ENCODE measurements at places on chromosomes 3 and 15.

- no peak for DNase-seq
Measured at GRCh38 chr15:67472957-67473356, 48.0 kb upstream of the C15orf61 start.

DNA sequence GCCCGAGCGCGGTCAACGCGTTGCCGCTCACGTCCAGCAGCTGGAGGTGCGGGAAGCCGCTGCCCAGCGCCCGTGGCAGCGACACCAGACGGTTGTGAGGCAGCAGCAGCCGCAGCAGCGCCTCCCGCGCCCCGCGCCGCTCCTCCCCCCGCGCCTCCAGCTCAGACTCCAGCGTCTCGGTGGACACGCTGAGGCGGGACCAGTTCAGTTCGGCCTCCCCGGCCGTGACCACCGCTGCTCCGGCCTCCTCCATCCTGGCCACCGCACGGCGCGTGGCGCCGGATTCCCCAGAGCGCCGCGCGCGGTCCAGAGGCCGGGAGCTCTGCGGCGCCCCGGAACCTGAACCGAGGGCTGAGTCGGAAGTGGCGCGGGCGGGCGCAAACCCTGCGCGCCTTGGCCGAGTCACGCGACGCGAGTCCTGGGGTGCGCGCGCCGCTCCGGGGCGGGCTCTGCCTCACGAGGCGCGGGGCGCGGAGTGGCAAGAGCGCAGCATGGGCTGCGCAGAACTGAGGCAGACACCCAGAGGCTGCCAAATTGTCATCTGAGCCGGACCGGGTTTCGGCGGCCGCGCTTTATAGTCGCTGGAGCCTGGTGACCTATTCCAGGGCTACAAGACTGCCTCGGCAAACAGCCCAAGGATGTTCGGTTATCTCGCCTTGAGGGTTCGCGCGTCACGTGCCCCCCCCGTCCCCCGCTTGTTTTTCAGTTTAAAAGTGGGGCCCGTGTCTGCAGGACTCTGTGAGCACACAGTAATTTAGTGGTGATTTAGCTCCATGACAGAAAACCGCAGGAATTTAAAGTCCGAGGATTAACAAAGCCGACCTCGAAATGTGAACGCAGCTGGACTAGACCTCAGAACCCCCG lies at the start of gene LRRC58:
Gene LRRC58 (minus strand): TSS at position 364 of the 864 bp plus-strand sequence. CDS start 111 bp downstream, at position 253.
- peak; percentile 89 for DNase-seq

GRCh38 chr3:31013843-31014242 lies 119.4 kb upstream of the GADL1 start:
- DNase-seq: no peak

- DNase-seq: no peak
Measured at GRCh38 chr15:39896101-39896500, 24.0 kb downstream of the GPR176 start.

DNA sequence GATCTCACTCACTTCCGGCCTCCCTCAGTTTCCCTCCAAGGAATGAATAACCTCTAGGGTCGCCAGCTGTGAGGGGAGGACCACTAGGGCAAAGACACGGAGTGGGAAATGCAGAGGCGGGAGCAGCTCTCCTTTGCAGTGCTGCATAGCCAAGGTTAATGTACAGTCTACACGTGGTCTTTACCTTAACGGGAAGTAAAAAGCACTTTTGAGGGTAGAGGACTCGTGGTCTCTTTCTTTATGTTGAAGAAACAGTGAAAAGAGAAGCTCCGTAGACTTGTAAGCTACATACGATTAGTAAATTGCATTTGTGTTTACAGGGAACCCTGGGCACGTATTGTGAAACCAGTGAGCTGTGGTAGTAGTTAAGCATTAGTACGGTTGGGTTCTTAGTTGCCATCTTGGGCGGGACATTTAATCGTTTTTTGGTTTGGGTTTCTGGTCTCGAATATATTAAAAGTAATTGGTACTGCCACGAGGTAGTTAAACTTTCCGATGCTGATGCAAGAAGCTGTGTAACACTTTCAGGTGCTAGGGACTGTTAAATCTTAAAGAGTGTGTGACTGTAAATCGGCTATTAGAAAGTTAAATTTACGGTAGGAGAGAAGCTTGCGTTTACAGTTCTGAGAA lies 828 bp downstream of the U2SURP start:
- DNase-seq: no peak

DNA sequence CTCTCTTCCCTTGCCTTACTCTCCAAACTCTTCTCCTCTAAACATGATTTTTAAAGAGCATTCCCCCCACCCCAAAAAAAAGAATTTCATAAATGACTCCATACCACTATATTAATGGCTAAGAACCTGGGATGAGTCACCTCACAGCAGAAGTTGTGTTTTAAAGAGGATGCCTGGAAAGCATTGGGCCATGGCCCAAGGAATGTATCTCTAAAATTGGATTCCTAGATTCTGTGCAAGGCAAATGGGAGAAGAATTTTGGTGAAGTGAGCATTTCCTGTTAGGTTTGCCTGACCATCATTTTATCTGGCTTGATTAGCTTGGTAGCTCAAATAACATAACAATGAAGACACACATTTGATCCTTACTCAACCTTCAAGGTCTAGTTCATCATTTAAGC lies 251.4 kb downstream of the NR1D2 start:
- no peak for DNase-seq

GRCh38 chr15:87419344-87419743 lies 837.2 kb downstream of the NTRK3 start:
- no peak for DNase-seq

- no peak for DNase-seq
Measured at GRCh38 chr3:177037241-177037640, 160.0 kb downstream of the TBL1XR1 start.

DNA sequence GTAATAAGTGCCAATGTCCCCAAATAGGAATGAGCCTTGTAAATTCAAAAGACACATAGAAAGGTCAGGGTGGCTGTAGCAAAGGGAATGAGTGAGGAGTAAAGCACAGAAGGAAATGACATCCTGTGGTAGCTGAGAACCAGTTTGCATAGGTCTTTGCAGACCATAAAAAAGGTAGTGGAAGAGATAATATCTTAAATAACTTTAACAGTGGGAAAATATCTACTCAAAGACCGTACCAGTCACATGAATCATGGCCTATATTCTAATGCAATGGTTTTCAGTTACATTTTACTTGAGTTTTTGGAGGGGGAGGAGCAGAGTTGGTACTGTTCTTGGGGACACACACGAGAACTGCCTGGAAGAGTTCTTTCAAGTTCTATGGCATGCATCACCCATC lies 297.3 kb upstream of the ADAMTS9 start:
- DNase-seq: no peak

DNA sequence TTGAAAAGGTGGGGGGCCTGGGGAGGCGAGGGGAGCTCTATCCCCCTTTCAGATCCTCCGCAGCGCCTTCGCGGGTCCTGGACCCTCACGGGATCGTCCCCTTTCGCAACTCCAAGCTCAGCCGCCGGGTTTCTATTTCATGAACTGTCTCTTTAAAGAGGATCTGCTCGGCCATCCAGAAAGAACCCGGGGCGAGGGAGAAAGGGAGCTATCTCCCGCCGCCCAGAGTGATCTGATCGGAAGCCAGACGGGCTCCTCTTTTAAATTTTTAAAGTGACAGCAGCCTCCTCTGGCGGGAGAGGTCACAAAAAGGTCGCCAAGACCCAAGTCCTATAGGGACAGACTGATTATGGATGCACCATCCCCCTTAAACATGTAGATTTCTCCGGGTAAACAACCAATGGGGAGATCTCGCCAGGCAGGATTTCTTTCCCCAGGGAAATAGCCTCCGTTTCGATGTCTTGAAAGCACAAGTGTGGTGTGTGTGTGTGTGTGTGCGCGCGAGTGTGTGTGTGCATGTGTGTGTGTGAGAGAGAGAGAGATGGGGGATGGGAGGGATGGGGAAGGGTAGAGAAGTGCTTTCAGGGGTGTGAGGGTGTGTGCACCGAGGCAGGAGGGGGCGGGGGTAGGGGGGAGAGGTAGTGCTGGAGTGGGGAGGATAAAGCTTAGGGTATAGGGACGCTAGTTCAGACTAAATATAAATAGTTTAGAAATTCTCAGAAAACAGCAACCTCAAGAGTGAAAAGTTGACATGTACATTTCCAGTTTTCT lies 516.1 kb downstream of the MECOM start:
- DNase-seq: no peak

- no peak for DNase-seq
Measured at GRCh38 chr3:101123081-101123480, 129.9 kb upstream of the ABI3BP start.

GRCh38 chr15:29480949-29481348 lies 211.3 kb upstream of the NSMCE3 start:
- DNase-seq: no peak

DNA sequence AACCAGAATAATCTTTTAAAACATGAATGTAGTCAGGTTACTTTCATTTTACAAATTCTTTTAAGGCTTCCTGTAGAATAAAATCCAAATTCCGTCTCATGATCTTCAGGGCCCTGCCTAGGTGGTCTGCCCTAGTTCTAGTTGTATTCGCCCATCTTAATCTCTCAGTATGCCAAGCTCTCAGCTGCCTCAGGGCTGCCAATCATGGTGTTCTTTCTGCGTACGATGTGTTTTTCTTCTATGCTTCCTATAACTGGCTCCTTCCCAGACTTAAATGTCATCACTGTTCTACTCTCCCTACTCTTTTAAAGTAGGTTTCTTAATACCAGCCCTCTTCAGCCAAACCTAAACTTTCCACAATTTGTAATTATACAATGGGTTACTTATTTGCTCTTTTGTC lies 107.4 kb downstream of the GREM1 start:
- DNase-seq: no peak

GRCh38 chr3:61449327-61450040 lies 111.9 kb upstream of the PTPRG start:
- DNase-seq: no peak
